Muscle of leg (tissue), 16 donors: ENCODE measurements at places on chromosomes 6 and 20. TPM values are rescaled to one million over a fixed set of nuclear protein-coding genes. Genes with fewer than 3 reads are reported as not detected.
A peak's percentile ranks its signal among the peaks of the same experiment; 100 is the strongest.

The SLC17A2 gene
- total RNA-seq: not detected

The SLC32A1 gene
- not detected for total RNA-seq

The C20orf144 gene
- total RNA-seq: 0.04 TPM

The TSBP1 gene
- not detected for total RNA-seq

GRCh38 chr20:41118632-41119031 is 18.7 kb upstream of the PLCG1 start:
- no peak for DNase-seq

DNA sequence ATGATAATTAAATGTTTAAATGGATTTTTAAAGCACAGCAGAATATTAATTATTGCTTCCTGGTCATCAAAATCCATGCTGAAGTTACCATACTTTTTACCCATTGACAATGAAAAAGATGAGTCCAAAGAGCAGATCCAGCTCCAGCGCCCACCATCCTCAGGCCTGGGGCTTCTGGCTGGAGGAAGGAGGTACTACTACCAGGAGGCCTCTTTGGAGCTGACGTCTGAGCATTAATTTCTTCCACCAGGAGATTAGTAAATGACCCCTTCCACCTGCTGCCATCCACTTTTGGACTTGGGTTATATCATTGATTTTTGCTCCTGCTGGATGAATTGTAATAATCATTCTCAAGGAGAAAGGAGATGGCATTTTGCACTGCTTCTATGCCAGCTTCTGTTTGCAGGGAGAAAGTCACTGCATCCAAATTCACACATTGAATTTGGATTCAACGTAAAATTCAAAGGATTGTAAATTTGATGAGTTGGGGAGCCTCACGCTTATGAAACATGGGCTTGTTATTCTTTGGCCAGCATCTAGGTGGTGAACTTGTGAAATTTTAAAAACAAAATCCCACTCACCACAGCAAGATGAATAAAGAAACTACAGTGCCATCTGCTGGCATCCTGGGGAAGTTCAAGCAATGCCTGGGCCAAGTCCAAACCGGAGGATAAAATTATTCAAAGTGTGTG is 121.8 kb downstream of the SASH1 start:
- DNase-seq: peak; percentile 89
